ENCODE measurements at places on chromosomes 7 and 10.

GRCh38 chr10:115092555-115093285 lies 445 bp upstream of the ATRNL1 start:
- DNase-seq, result no peak

- no peak for DNase-seq
Measured at GRCh38 chr10:56469482-56469881, 108.4 kb upstream of the ZWINT start.

- no peak for DNase-seq
Measured at GRCh38 chr7:87926581-87927461, 7.2 kb upstream of the ADAM22 start.

GRCh38 chr10:15252396-15252795 lies 83.9 kb upstream of the NMT2 start:
- no peak for DNase-seq

DNA sequence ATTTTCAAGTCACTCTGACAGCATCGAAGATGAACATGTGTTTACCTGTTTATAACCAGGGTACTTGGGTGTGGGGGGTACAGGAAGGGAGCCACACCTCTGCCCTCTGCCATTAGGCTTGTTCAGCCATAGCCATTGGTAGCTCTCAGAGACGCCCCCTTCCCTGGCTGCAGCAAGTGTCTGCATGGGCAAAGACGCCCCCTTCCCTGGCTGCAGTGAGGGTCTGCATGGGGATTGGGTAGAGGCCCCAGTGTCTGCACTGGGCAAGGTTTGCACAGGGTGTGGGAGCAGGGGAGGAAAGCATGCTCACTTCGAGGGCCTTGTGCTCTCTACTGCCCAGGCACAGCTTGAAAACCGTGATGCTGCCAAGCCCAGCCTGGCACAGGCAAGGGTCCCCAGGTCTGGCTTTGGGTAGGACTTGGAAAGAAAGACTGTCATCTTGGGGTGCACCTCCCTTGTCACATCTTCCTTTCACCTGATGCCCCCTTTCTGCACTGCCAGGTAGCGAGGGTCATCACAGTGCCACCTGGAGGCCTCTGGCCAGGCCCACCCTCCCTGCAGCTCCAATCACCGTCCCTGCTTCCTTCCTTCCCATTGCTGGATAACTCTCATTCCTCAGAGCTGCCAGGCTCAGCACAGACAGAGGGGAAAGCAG lies 3.7 kb downstream of the TMEM225B start:
- no peak for DNase-seq

Measured in cerebellar nuclear complex (tissue), 1 donor.